ENCODE measurements at places on chromosomes 16 and 17. TPM values are rescaled to one million over a fixed set of nuclear protein-coding genes. Genes with fewer than 3 reads are reported as not detected.

DNA sequence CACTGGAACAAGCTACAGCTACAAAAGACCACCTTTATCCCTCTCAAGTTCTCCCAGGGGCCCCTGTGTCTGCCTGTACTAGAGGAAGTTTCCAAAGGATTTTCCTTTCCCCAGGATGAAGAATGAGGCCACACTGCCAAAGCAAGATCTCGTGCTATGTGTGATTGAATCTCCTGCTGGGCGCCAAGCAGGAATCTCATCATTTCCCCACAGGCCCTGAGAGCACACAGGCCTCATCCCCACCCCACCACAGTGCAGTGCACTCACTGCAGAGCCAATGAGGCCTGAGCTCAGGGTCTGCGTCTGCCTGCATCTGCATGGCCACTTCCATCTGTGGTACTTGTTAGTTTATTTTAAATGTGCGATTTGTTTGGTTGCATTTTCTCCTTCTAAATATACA lies 387.4 kb upstream of the ASIC2 start:
- no peak for DNase-seq

GRCh38 chr17:81685108-81685507 lies 1.3 kb downstream of the HGS start:
- peak; percentile 49 for DNase-seq

DNA sequence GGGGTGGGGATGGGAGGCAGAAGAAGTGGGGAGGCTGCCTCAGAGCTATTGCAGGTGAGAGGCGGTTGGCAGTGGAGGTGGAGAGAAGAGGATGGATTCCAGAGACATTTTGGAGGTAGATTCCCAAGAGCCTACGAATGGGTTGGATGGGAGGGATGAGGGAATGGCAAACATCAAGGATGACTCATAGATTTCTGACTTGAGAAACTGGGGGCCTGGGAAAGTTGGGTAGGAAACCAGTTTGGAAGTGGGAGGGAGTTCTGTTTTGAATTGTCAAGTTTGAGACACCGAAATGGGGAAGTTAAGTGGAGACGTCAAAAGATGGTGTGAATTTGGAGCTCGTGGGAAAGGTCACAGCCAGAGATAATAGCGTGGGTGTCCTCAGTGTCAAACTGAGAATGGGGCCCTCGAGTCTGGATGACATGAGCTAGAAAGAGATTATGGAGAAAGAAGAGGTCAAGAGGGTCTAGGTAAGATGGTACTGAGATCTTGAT lies 6.2 kb upstream of the CYLD start:
- DNase-seq, result no peak

DNA sequence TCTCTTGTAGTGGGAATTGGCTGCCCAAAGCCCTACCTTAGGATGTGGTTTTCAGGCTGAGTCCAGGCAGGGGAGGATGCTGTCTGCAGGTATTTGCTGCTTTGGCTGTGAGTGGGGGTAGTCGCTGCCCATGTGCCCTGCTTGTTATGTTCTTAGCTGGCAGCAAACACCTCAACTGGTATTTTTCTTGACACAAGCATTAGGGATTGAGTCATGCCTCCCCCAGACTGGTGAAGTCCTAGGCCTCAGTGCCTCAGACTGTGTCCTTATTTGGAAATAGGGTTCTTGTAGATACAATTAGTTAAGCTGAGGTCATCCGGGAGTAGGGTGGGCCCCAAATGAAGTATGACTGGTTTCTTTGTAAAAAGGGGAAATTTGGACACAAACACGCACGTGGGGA lies 808.3 kb upstream of the EEF2KMT start:
- no peak for DNase-seq

DNA sequence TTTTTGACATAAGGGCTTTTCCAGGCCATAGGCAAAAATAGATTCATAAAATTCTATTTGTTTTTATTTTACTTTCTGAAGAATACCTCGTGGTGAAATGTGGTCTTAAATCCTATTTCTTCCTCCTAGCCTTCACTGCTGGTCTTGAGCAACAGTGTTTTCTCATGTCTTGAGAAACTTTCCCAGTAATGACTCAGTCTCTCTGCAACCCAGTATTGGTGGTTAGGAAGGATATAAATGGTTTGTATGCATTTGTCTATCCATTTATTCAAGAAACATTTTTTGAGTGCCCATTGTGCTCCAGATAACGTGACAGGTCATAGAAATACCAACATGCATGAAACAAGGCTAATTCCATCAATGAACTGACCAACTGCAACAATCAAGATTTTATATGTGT lies 213.9 kb downstream of the TMEM114 start:
- no peak for DNase-seq

DNAH9 gene
- total RNA-seq, result not detected

RAD51D gene
- 23.4 TPM for total RNA-seq

C16orf86 gene
- 0.46 TPM for total RNA-seq

MPP2 gene
- 0.54 TPM for total RNA-seq

All from activated T-cell treated with anti-CD3 and anti-CD28 coated beads, Interleukin-2, amount 50 U/mL, for 4 hours (primary cell).